Uterine smooth muscle cell (primary cell): ENCODE measurements at places on chromosomes 6 and 20. TPM values are rescaled to one million over a fixed set of nuclear protein-coding genes. Genes with fewer than 3 reads are reported as not detected.

Gene PTK6
- total RNA-seq: 0.11 and 0.12 TPM in 2 replicates

Gene OTOR
- not detected in 2 replicates for total RNA-seq

Gene BPI
- total RNA-seq: 0.12 TPM in 1 of 2 replicates, not detected in the other

Gene LST1
- not detected in 2 replicates for total RNA-seq

Gene FUT9
- under 0.01 TPM in 1 of 2 replicates, not detected in the other for total RNA-seq

Gene TMEM217
- total RNA-seq: 0.77 and 1.6 TPM in 2 replicates

Gene CYP39A1
- total RNA-seq: 0.44 and 1.7 TPM in 2 replicates

Gene CLDN20
- total RNA-seq: not detected in 2 replicates

Gene OPRM1
- not detected in 2 replicates for total RNA-seq

Gene KCTD20
- total RNA-seq: 40.7 and 41.4 TPM in 2 replicates

Gene TGM2
- total RNA-seq: 221 and 411 TPM in 2 replicates

Gene EBF4
- 1.2 and 4.1 TPM in 2 replicates for total RNA-seq

Gene MAS1L
- total RNA-seq: not detected in 2 replicates

Gene TMEM200A
- total RNA-seq: 99.1 and 116 TPM in 2 replicates

Gene HRH3
- not detected in 2 replicates for total RNA-seq

Gene IP6K3
- 0.22 and 0.50 TPM in 2 replicates for total RNA-seq

Gene CALHM5
- total RNA-seq: 1.00 and 3.0 TPM in 2 replicates

Gene ECT2L
- total RNA-seq: 0.12 TPM in 1 of 2 replicates, not detected in the other

Gene MYCT1
- under 0.01 and 0.11 TPM in 2 replicates for total RNA-seq

Gene TFEB
- 3.0 and 5.6 TPM in 2 replicates for total RNA-seq

Gene NMBR
- total RNA-seq: 0.11 and 0.12 TPM in 2 replicates

Gene CST2
- not detected in 2 replicates for total RNA-seq

Gene IRAK1BP1
- total RNA-seq: 3.7 and 5.4 TPM in 2 replicates

Gene EPHA7
- 0.50 and 1.00 TPM in 2 replicates for total RNA-seq

Gene KCNG1
- total RNA-seq: 78.0 and 103 TPM in 2 replicates

Gene SLC2A10
- 23.4 and 49.7 TPM in 2 replicates for total RNA-seq

Gene SLC17A9
- total RNA-seq: 16.0 and 16.6 TPM in 2 replicates

Gene IL17A
- total RNA-seq: not detected in 2 replicates

Gene LBP
- total RNA-seq: not detected in 2 replicates

Gene VSTM2L
- 0.66 and 2.2 TPM in 2 replicates for total RNA-seq

Gene REM1
- not detected in 2 replicates for total RNA-seq

Gene KCNB1
- under 0.01 and 0.12 TPM in 2 replicates for total RNA-seq

Gene F13A1
- total RNA-seq: under 0.01 TPM in 1 of 2 replicates, not detected in the other

Gene TBX18
- 3.2 and 3.8 TPM in 2 replicates for total RNA-seq

Gene FAM209B
- not detected in 2 replicates for total RNA-seq

Gene OPN5
- total RNA-seq: not detected in 2 replicates

Gene LPA
- not detected in 2 replicates for total RNA-seq

Gene QKI
- 114 and 128 TPM in 2 replicates for total RNA-seq

Gene RAMACL
- 2.1 and 2.3 TPM in 2 replicates for total RNA-seq

Gene BMP5
- total RNA-seq: not detected in 2 replicates

Gene HMGN3
- total RNA-seq: 25.2 and 42.2 TPM in 2 replicates

Gene LHFPL5
- total RNA-seq: not detected in 2 replicates

Gene EDN1
- total RNA-seq: 0.75 and 1.3 TPM in 2 replicates

Gene SPATA25
- total RNA-seq: 0.62 and 1.5 TPM in 2 replicates

Gene NEURL2
- 6.1 and 6.5 TPM in 2 replicates for total RNA-seq

Gene FAM83C
- not detected in 2 replicates for total RNA-seq
